ENCODE measurements at places on chromosomes 5 and 9. TPM values are rescaled to one million over a fixed set of nuclear protein-coding genes. Genes with fewer than 3 reads are reported as not detected.

DDX4 gene
- total RNA-seq = not detected

HNRNPH1 gene
- 564 TPM for total RNA-seq

CTXN3 gene
- total RNA-seq = 0.35 TPM

C5 gene
- total RNA-seq = 4.6 TPM
